ENCODE measurements at places on chromosomes 7 and 10.
A peak's percentile ranks its signal among the peaks of the same experiment; 100 is the strongest.

DNA sequence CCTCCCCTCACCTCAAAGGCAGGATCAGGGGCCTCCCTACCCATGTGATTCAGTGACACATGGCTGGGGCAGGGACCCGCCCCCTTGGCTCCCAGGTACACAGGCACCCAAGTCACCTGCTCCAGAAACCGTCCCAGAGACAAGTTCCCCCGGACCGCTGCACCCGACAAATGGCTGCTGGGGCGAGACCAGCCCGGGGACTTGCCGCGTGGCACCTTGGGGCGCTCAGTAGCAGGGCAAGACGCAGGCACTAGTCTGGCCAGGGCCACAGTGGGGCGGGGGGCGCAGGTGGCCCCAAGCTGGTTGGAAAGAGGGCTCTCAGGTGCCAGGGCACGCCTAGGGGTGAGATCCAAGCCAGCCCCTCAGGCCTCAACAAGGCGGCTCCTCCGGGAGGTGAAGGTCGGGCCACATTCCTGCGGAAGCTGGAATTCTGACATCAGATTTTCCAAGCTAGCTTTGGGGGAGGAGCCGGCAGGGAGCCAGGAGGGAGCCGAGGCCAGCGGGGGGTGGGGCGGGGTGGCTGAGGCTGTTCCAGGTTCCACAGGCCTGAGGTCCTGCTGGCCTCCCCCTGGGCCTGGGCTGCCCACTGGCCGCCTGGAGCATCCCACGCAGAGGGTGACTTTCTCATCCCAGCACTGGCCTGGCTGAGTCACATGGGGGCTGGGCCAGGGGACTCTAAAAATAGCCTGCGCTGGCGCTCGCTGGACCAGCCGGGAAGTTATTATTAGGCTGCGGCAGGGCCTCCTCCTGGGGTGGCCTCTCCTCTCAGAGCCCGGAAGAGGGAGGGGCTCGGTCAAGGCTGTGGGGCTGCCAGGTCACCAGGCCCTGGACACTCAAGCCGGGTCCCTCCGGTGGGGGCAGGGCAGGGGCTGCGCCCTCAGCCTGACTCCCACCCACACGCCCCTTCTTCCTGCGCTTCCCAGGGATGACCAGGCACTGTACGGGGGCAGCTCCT, 20.5 kb upstream of the INPP5A start:
- peak; percentile 47 for DNase-seq

- no peak for DNase-seq
These were observed 23.5 kb upstream of the PDE1C start for GRCh38 chr7:32093415-32094408.

DNA sequence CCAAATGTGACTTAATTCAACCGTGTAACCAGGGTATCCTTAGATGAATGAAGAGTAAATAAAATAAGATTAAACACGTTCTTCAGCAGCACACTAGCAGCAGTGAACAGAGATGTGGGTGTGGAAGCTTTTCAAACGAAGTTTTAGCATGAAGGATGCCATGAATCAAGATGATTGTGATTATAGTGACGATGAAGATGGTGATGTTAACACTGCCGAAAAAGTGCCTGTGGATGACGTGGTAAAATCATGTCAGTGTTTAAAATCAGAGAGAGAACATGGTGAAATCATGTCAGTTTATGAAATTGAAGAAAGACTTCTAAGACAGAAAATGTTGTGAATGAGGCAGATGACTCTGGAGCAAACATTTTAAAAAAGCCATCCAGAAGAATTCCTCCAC, 19.2 kb downstream of the LCOR start:
- DNase-seq: no peak

- no peak for DNase-seq
These were observed 17.4 kb downstream of the RGS10 start for GRCh38 chr10:119525116-119525515.

- no peak for DNase-seq
These were observed 15.9 kb downstream of the ADCY1 start for GRCh38 chr7:45589915-45590678.

GRCh38 chr10:132188331-132188730, 1.6 kb downstream of the DPYSL4 start:
- DNase-seq: no peak

GRCh38 chr10:43294892-43295291, 28.0 kb upstream of the RASGEF1A start:
- no peak for DNase-seq

GRCh38 chr10:110481919-110482318, 15.8 kb upstream of the DUSP5 start:
- DNase-seq: no peak

GRCh38 chr7:111878785-111879184, 316.5 kb upstream of the IMMP2L start:
- no peak for DNase-seq

GRCh38 chr10:60035984-60036383, 129.6 kb upstream of the CCDC6 start:
- no peak for DNase-seq

- DNase-seq: no peak
These were observed 126.7 kb upstream of the WNT16 start for GRCh38 chr7:121202125-121202524.

DNA sequence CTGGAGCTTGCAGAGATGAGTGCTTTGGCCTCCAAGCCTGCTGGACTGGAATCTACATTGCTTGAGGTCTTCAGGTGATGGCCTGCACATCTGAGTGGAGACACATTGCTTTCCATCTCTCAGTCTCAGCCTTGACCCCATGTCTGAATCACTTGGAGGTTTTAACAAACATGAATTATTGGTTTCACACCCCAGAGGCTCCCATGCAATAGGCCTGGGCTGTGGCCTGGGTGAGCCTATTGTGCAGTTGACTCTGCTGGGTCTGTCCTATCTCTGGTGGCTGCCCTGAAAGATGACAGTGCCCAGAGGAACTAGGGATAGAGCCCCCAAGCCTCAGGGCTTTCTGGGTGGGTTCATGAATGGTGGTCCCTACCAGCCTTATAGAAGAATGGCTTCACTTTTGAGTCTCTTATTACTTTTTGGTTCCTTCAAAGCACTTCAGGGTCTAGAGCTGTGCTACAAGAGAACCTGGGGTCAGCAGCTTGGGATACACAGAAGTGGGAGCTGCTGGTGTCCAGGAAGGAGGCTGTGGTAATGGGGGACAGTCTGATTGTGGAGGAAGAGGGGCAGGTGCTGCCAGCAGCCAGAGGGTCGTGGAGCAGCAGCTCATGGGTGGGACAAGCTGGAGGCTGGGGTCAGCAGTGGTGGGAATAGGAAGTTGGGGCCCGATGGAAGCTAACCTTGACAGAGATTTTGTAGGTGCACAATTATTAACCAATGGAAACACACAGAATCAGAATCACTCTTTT, 5.5 kb downstream of the RAMP3 start:
- no peak for DNase-seq

DNA sequence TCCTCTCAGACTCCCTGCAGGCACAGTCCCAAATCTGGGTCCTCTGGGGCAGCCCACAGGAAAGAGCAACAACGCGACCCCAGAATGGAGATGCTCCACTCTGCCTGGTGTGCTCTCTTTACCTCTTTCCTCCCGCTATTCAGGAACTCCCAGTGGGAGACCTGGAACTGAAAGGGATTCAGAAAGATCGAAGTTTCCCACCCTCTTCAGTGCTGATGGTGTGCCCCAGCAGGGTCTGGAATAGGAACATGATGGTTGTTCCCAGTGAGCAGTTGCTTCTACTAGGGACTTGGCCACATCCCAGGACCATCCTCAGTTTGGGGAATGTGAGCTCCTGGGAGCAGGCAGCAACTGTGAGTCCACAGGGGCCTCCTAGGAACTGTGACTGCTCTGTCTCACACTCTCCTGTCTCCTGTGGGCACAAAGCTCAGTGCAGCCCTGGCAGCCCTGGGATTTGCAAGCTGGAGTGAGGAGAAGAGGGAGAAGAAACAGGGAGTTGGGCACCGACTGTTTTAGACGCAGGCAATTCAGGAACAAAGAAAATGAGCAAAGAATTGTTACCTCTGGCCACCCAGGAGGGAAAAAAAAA, 17.9 kb downstream of the OR6V1 start:
- DNase-seq: no peak

DNA sequence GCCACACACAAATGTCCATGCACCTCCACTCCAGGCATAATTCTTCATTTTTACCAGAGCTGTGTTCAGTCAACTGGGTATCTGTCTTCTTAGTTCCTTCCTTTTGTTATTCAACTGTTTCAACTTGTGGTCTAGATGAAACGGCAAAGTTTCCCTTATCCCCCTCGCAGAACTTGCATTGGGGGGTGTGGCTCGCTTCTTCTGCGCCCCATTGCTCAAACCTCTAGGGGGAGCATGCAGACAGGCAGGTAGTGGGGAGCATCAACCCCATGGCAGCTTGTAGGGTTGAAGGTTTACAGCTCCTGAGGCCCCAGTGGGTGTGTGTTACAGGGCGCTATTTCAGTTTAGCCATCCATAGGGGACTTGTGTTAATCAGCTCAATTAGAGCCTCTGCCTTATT, 38.3 kb upstream of the COBL start:
- DNase-seq: peak; percentile 68

- no peak for DNase-seq
These were observed 251.0 kb upstream of the IMMP2L start for GRCh38 chr7:111813306-111813705.

DNA sequence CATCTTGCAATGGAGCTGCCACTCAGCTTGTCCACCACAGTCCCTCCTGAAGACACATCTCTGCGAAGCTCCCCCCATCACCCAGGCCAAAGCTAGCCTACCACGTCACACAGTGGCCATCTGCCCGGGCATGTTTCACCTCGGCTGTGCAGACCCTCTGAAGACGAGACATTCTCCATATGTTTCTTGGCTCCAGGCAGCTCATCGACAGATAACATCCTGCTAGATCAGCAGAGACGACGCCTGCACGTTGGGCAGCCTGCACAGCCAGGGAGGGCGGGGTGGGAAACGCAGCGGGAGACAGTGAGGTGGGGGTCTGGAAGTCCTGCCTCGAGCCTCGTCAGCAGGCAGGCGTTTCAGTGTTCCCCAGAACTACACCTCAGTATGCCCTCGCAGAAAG, 53.0 kb downstream of the PTPRN2 start:
- DNase-seq: no peak

GRCh38 chr7:50292165-50292757, 12.3 kb upstream of the IKZF1 start:
- no peak for DNase-seq

GRCh38 chr7:76268376-76268775, 34.1 kb upstream of the HSPB1 start:
- DNase-seq: no peak

DNA sequence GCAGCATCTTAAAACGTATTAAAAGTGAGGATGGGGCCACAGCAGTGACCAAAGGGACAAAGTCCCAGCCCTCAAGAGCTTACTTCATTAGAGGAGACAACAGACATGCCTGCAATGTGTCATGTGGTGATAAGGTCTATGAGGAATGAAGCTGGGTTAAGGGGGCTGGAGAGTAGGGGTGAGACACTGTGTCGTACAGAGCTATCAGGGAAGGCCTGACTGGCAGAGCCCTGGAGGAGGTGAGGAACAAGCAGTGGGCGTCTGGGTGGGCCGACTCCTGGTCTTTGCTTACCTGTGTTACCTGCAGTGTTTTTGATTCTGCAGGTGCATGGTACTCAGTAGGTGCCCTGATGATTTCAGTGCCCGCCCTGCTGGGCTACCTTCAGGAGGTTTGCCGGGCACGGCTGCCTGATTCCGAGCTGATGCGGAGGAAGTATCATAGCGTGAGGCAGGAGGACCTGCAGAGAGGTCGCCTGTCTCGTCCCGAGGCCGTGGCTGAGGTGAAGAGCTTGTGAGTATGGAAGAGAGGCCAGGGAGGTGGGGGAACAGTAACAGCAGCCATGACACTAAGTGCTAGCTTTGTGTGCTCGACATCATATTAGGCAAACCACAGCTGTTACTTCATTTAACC, 7.6 kb downstream of the ZFYVE27 start:
- no peak for DNase-seq

- no peak for DNase-seq
These were observed 989 bp downstream of the ERLIN1 start for GRCh38 chr10:100184840-100185239.
